Activated naive CD4-positive, alpha-beta T cell (primary cell): ENCODE measurements at places on chromosomes 5 and 9.

DNA sequence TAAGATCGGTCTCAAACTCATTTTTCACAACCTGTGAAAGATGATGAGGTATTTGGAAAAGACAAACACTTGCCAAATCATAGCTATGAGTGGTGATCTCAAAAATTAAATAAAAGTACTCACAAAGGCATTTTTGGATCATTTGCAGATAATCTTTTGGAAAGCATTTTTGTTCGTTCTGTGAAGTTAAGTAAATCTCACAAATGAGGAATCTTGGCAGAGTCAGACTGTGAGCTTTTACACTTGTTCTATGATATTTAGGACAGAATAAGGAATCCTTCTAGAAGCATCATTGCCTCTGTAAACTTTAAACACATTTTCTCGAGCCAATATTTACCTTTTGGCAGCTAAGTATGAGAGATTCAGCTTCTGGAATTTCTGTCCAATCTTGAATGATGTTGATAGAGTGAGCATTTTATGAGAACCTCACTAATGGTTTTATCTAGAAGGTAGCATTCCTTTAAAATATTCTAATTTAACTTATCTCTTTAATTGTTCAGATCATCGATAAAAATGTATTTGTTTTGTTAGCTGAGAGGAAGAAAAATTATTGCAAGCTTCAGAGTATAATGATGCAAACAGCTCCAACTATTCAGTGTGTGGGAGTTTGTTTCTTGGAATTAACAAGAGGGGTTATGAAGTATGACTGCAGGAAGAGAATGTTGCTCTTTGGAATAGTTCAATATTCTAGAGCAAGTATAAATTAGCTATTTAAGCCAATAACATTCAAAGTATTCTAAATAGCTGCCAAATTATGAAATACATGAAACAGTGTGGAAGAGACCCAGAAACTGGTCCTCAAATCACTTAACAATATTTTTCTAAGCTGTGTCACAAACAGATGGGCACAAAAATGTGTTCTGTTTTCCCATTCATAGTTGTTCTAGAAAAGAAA is 48.6 kb upstream of the SLCO6A1 start:
- no peak for DNase-seq

- DNase-seq: no peak
These were observed 26.9 kb downstream of the DAP start for GRCh38 chr5:10734037-10734709.

GRCh38 chr5:88685591-88686541 is 197.1 kb downstream of the MEF2C start:
- DNase-seq: no peak

GRCh38 chr9:123544007-123544827 is 188.2 kb downstream of the CRB2 start:
- DNase-seq: no peak

DNA sequence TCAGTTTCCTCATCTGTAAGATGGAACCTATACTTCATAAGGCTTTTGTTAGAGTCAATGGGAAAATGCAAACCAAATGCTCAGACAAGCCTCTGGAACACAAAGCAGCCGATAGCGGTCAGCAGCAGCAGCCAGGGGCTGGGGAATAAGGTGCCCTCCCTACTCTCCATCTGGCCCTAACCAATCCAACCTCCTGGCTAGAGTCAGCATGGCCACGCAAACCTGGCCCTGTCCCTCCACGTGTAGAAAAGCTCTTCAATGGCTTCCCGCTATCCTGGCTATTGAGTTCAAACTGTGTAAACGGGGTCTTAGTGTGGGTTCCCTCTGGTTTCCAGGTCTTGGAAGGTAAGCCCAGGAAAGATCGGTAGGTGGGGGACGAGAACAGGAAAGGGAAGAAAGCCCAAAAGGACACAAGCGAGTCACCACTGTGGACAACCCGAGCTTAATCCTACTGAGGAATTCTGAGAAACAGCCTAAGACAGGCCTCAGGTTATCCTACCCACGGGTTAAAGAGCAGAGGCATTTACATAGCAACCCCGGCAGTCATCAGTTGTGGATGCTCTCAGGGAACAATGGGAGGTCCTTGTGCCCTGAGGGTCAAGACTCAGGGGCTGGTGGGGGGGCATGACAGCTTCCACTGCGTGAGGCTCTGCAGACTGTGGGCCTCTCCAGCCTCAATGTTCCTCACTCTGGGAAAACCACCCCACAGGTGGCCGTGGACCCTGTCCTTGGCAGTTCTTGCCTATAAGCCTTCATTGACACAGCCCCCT is 30.9 kb downstream of the FABP6 start:
- DNase-seq: no peak

DNA sequence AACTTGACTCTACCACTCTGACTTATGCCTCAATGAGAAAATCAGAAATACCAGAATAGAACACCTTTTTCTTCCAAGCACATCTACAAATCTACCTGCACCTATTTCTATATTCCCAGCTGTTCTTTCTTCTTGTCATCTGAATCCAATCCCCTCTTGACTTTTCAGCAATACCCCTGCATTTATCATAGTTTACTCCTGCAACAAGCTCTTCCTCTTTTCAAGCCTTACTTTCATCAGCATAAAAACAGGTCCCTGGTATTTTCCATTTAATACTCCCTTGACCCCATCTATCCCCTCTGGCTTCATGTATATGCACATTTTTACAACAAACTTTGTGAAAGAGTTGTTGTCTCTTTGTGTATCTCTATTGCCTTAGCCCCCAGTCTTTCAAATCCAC is 3.1 kb downstream of the GEMIN5 start:
- DNase-seq: no peak

DNA sequence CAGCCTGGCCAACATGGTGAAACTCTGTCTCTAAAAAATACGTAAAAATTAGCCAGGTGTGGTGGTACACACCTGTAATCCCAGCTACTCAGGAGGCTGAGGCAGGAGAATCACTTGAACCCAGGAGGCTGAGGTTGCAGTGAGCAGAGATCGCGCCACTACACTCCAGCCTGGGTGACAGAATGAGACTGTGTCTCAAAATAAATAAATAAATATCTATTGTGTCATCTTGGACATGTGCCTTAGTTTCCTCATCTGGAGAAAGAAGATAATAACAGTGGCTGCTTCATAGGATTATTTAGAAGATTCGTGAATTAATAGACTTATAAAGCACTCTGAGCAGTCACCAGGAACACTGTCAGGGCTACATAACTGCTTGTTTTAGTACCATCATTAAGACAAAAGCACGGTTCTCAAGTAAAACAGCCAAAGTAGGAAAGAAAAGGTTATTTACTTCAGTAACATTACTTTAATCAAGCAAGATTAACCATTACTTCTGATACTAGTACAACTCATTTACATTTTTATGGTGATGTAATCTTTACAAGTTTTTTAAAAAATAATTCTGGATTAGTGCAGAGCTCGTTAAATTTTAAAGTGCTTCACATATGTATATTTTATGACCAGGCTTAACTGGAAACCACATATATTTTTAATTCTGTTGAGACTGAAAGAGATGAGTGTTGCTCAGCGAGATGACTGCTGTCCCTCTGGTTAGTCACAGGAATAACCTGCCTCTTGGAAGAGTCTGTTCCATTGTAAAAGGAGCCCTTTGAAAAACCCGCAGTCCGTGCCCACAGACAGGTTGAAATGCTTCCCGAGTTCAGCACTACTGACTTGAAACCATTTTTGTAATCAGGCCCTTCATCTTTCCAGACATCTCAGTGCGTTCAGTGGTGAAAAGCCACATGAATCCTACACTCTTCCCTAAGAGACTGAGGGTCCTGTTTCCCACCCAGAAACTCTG is 36.7 kb downstream of the ANKH start:
- no peak for DNase-seq

DNA sequence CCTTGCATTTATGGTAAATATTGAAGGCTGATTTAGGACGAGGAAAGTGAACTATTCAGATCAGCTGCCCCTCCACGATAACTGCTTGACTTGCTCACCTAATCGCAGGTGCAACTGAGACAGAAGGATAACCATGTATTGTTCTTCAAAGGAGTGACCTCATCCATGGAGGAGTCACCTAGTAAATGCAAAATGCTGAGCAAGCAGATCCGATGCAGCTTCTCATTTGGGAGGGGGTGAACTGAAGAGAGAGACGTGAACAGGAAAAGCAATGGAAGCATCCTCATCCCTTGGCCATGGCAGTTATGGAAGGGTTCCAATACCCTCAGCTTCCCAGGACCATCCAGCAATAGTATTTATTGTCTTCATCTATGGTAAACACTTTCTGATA is 47.5 kb downstream of the RASGRF2 start:
- DNase-seq: no peak

DNA sequence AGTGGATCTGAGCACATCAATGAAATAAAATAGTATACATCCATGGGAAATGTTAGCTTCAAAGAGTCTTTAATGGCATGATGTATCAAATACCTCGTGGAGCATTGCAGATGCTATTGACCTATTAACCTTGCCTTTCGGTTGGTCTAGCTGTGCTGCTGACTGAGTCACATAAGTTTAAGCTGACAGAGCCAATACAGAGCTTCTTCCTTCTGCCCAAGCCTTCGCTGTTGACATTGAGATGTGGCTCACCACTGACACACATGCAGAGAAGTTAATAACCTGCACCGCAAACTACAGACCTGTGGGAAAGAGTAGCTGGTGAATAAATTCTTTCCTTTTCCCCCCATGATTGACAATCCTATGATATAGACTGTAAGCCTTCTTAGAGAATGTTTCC is 78.2 kb downstream of the LURAP1L start:
- no peak for DNase-seq

- no peak for DNase-seq
These were observed 54.4 kb downstream of the ENTREP1 start for GRCh38 chr9:69379270-69379982.

DNA sequence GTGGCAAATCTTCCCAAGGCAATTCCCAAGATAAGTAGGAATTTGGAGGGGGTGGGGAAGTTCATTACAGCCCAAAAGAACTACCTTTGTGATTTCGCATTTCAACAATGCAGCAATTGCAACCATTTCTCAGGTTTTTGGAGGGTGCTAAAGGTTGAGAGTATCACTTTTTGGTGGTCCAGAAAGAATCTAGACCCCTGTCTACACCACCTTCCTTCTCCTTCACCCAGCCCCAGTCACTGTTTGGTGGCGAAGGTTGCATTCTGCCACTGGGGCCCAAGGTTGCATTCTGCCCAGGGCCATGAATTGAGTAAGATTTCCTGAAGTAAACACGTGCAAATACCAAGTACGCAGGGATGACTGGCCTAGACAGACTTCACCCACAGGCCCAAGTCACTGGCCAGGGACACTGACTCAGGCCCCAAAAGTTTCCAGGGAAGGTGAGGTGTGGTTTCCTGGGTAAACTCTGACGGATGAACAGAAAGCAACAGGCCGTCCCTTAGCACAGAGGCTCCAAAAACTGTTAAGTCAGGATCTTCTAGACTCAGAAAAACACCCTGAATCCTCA is 5.7 kb downstream of the PDE6A start:
- no peak for DNase-seq

- no peak for DNase-seq
These were observed 52.1 kb downstream of the C6 start for GRCh38 chr5:41161271-41161670.
